ENCODE measurements at places on chromosomes 3 and 15. TPM values are rescaled to one million over a fixed set of nuclear protein-coding genes. Genes with fewer than 3 reads are reported as not detected.

DNA sequence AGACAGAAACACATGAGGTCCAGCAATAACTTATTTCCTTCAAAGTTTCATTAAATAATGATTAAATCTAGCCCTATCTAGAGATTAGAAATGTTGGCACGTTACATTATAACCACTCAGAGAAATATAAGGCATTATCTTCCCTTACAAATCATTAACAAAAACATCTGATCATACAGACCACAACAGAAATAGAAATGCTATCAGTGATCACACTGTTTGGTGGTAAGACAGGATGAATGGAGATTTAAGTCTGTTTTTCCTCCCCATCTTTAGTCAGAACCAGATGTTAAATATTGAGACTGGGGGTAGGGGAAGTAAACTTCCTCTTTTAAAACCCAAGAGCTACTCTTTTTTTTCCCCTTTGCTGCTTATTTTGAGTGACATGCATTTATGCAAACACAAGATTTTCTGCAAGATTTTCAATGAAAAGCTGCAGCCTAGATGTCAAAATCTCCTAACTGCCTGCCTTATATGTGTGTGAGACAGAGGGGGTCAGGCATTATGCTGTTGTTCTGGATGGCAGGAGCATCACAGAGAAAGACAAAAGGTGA is 70.4 kb downstream of the CBLB start:
- no peak for DNase-seq

DNA sequence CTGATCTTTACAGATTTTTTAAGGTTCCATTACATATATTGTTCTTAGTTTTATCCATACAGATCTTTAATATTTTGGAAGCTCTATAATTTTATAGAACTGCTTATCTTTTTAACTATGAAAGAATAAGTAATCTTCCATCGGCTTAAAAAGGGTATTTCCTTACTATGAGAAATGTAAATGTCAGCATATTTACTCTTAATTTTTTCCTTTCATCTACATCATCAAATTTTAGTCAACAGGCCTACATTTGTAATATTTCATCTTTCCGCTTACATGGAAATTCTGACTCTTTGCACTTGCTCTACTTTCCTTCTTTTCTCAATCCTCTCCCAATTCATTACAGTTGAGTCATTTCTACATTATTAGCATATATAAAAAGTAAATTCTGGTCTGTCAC is 111.3 kb upstream of the GOLGA6L6 start:
- no peak for DNase-seq

DNA sequence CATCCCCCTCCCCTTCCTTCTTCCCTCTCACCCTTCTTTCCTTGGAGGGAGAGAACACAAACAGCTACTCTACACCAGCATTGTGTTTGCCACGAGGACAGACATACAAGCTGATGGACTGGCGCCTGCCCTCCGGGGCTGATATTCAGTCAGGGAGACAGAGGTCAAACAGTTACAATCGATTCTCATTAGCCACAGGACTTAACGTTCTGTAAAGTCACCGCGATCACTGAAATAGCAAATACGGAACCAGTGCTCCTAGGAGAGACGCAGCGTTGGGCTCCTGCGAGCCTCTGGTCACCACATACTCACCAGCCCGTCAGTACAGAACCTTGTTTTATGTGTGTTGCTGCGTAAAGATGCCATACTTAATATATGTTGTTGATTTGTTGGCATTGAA is 108.8 kb downstream of the LRRK1 start:
- no peak for DNase-seq

GRCh38 chr3:158750016-158750415 is 17.8 kb upstream of the RARRES1 start:
- DNase-seq, result no peak

- no peak for DNase-seq
These were observed 6.0 kb downstream of the IP6K1 start for GRCh38 chr3:49780080-49780974.

GRCh38 chr3:69425249-69425648 is 39.4 kb upstream of the FRMD4B start:
- peak; percentile 17 for DNase-seq

- DNase-seq, result peak; percentile 42
These were observed 64.2 kb upstream of the MYZAP start for GRCh38 chr15:57527382-57528091.

DNA sequence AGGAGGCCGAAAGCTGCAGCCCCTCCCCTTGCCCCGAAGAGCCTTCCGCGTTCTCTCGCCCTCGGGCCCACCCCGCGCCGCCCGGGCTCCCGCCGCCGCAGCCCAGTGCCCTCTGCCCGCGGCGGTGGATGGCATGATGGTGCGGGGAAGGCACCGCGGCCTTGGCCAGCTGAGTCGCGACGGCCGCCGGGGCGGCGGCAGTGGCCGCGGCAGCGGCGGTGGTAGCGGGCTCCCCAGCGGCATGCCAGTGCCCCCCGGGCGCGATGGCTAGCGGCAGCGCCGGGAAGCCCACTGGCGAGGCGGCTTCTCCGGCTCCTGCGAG is 1.2 kb downstream of the TLNRD1 start:
- no peak for DNase-seq

- DNase-seq, result no peak
These were observed 317.3 kb upstream of the NAALADL2 start for GRCh38 chr3:174541708-174542315.

COL8A1 gene
- 0.13 TPM for total RNA-seq

SI gene
- not detected for total RNA-seq

PRTG gene
- 11.4 TPM for total RNA-seq

ACKR2 gene
- total RNA-seq, result not detected

ERICH6 gene
- 0.28 TPM for total RNA-seq

VWA5B2 gene
- 0.28 TPM for total RNA-seq
